Posterior cingulate gyrus (tissue), 11 donors: ENCODE measurements at places on chromosomes 5 and 9.

- DNase-seq, result no peak
Measured at GRCh38 chr9:133248726-133249295, 26.2 kb downstream of the ABO start.

- no peak for DNase-seq
Measured at GRCh38 chr5:172456076-172456722, 1.9 kb upstream of the SH3PXD2B start.

DNA sequence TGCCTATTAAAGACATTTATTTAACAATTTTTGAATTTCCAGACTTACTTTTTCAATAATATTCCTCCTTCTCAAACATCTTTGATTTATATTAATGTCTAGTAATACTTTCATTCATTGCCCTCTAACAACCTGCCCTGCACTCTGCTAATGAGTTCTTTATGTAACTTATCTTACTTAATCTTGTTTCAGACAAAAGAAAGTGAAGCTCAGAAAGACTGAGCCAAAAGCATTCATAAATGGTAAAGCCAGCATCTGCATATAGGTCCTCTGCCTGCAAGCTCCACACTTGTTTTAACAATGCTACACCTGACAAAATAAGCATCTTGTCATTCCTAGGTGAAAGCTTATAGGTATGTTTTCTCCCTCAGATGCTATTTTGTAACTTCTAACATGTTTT lies 2.4 kb upstream of the TNPO1 start:
- no peak for DNase-seq

GRCh38 chr9:70859694-70860093 lies 261.7 kb downstream of the TRPM3 start:
- no peak for DNase-seq

DNA sequence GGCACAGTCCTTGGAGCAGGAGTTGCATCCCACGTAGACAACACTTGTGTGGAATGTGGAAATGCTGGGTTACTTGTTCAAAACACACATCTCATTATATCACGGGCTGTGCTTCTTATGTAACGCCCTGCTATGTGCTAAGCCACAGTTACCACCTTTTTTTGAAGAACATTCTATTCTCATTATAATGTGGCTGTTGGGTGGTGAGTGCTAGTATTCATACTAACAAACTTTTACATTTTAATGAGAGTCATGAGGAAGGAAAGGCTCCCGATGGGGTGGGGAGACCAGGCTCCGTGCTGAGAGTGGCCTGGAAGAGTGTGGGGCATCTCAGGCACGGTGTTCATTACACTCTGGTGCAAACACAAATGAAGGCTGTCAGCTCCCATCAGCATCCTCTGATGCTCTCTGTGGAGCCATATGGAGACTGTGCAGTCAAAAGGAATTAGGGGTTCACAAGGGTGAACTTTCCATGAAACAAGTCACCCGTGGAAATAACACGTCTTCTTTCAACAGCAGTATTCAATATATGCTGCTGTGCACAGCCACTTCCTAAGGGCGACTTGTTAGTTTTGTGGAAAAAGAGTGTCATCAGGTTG lies 153.1 kb upstream of the RAPGEF1 start:
- no peak for DNase-seq

- no peak for DNase-seq
Measured at GRCh38 chr5:134577022-134577795, 51.7 kb downstream of the JADE2 start.

GRCh38 chr9:136017289-136018190 lies 56.4 kb upstream of the UBAC1 start:
- no peak for DNase-seq

DNA sequence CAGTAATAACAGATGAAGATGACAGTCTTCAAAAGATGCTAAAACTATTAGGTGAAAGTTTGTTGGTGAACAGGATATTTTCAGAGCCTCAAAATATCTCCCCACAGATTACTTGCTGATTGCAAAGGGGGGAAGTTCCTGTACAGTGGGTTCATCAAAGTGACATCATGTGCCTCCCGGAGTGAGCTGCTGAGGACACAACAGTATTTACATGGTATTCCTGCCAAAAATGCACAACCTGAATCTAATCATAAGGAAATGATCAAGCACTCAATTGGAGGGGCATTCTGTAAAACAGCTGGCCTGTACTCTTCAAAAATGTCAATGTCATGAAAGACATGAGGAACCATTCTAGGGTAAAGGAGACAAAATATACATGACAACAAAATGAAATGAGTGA lies 18.9 kb upstream of the GLIS3 start:
- DNase-seq, result no peak

DNA sequence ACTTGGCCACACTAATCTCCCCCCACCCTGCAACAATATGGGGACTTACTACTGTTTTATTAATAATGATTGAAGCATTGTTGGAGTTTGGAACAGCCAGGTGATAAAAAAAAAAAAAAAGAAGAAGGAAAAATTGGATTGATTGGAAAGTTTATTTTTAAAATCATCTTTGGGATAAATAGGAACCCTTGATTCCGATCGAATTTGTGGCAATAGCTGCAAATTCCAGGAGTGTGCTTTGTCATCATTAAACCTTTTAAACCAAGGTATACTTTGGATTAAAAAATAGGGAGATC lies 907 bp upstream of the NR2F1 start:
- DNase-seq, result no peak

GRCh38 chr5:170746075-170746960 lies 37.2 kb upstream of the GABRP start:
- DNase-seq, result no peak

- DNase-seq, result no peak
Measured at GRCh38 chr5:132445640-132445923, 45.0 kb downstream of the IRF1 start.

DNA sequence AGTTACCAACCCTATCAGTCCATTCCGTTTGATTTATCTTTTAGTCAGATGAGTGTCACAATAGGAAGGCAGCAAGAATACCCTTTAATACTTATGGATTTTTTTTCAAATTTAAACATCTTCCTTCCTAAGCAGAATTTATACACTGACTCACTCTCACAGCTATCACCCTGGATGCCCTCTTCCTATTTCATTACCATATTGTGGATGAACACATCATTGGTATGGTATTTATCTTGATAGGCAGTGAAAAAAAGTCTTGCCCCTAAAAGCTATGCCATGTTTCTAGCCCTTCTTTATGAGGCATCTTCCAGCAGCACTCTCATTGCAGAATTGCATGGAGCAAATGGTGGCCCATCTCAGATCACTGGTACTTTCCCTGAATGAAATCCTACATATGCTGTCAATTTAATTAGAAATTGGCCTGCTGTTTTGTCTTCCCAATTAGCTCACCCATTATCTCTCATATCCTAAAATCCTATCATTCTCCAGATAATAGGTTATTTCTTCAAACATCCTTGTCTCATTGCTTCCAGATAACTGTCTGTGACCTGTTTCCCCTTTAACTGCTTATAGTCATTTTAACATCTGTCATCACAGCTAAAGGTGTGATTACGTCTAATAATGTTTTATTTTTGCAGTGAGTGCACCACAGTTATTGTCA lies 433.5 kb upstream of the POU5F2 start:
- DNase-seq, result no peak

- peak; percentile 67 for DNase-seq
Measured at GRCh38 chr9:12972608-12973589, 198.1 kb downstream of the LURAP1L start.

DNA sequence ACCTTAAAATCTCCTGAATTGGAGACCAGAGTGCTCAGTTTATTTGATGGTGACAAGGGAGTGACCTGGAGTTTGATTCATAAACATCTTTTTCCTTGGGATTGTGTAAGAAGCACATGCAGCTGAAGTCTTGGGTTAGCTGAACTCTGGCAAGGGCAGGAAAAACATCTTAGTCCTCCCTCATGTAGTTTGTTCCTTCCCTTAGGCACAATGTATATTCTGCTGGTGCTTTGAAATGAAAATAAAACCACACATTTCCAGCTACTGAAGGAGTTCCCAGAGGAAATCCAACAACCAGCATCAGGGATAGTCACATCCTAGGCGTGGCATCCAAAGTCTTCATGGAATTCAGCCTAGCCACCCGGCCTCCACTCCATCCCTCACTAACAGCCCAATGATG lies 95.2 kb upstream of the PAPPA start:
- DNase-seq, result no peak

DNA sequence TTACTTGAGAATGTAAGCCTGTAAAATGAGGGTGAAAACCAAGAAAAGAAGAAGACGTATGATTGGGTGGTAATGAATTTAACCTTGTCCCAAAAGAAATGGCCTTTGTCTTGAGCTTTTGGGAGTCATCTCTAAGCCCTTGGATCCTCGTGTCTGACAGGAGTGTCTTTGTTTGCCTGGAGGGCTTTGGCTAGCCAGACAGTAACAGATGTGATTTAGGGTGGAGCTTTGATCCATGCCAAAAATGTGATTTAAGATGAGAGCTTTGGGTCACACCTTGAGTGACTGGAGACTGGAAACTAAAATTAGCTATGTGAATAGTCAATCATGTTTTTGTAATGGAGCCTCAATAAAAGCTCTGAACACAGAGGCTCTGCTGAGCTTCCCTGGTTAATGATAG lies 25.9 kb upstream of the ZFAND5 start:
- no peak for DNase-seq

DNA sequence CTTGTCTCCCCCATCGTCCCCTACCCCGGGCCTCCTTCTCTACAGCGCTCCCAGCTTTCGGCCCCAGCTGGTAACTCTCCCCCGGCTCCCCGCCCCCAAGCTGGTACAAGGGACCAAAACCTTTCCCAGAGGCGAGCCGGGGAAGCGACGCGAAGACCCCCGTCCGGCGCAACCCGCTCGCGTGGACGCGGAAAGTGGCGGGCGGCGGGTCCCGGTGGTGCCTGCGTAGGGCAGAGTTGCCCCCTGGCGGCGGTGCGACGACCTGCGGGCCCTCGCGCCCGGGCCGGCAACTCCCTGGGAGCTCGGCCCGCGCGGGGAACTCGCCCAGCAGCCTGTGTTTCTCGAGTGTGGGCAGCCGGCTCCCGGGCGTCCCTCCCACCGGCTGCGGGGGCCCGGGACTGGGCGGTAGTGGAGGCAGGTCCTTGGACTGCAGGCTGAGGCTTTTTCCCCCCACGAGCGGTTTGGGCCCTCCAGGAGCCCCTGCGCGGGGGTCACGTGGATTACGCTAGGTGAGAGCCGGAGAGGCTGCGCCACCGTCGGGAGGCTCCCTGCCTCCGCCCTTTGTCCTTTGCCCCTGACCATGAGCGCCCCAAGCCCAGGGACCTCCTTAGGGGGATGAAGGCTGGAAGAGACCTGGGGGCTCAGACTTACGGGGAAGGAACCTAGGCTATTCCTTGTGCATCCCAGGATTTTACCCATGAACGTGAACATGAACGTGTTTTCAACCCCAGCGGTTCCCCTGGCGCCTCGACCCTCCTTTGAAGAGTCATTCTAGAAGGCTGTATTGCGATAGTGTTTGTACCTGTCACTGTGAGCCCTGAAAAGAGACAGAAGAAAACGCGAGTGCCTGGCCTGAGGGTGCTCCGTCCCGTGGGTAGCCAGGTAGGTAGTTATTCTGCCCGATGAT lies 2.9 kb upstream of the FOXD1 start:
- DNase-seq, result no peak

- no peak for DNase-seq
Measured at GRCh38 chr9:32741706-32742105, 41.6 kb upstream of the TMEM215 start.

DNA sequence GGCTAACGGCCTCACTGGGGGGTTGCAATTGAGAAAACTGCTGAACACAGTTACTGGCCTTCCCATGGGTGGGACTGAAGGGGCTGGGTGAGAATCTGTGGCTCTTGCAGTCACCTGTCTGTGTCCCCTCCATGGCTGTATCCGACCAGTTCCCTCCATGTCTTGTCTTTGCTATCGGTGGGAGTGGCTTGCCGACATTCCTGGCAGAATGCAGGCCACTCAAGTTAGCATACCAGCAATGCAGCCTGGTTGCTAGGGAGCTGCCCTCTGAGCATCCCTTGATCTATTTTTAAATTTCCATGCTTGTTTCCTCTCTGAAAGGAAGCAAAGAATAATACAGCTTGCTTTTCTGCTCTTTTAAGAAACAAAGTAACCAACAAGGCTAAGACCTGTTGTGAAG lies 1509.7 kb upstream of the WWC1 start:
- DNase-seq, result no peak

DNA sequence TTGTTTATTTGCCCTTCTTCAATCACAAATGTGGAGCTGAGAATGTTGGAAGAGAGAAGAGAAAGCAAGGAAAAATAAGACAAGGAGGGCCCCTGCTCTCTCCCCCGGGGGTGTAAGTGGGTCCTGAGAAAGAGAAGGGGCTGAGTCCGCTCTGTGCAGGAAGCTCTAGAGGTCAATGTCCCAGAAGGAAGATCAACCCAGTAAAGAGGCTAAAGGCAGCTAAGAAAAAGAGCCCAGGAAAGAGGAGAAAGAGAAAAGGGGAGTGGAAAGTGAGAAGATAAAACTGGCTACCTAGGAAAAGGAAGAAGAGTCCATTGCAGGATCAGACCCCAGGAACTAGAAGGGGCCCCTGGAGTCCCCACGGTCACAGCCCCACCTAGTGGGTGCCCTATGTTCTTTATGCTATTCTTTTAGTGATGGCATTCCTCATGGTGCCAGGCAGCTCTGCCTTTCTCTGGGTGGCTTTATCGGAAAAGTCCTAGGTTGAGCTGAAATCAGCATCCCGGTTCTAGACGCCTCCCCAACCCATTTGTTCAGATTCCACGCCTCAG lies 583.4 kb downstream of the ACTL7B start:
- no peak for DNase-seq

- DNase-seq, result no peak
Measured at GRCh38 chr9:106277966-106278365, 583.6 kb downstream of the TMEM38B start.

GRCh38 chr5:148898413-148899075 lies 72.1 kb downstream of the ADRB2 start:
- DNase-seq, result no peak

- DNase-seq, result no peak
Measured at GRCh38 chr5:96822686-96823459, 15.1 kb upstream of the ERAP1 start.

- no peak for DNase-seq
Measured at GRCh38 chr5:115306011-115306536, 9.6 kb upstream of the CCDC112 start.

DNA sequence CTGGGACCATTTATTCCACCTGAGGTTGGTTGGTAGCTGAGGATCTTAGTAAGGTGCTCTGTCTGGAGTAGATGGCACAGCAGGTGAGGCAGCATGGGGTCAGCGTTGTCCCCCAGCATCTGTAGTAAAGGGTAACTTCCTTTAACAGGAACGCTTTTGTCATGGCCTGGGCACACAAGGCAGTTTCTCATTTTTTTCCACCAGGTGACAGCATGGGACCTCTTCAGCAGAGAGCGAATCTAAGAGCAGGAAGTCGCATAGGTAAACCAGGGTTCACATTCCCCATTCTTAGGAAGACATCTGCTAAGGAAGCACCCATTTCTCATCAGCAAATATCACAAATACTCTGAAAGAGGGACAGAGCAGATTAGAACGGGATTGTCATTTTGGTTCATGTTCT lies 56.5 kb downstream of the GPR107 start:
- no peak for DNase-seq

GRCh38 chr5:27473307-27474046 lies 435.1 kb upstream of the CDH9 start:
- DNase-seq, result no peak
